ENCODE measurements at places on chromosomes 12 and 14. TPM values are rescaled to one million over a fixed set of nuclear protein-coding genes. Genes with fewer than 3 reads are reported as not detected.

DNA sequence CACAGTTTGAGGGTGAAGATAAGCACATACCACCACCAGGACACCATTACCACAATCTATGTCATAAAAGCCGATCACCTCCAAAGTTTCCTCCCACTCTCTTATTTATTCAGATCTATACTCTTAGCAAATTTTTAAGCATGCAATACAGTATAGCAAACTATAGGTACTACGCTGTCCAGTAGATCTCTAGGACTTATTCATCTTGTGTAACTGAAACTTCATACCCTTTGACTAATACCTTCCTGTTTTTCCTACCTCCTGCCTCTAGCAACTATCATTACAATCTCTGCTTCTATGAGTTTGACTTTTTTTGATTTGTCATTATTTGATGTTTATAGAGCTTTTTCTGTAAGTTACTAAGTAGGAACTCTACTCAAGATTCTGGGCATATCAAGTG lies 84.5 kb upstream of the MANSC4 start:
- no peak for DNase-seq

The CCND2 gene
- 49.5 TPM for polyA plus RNA-seq

DNA sequence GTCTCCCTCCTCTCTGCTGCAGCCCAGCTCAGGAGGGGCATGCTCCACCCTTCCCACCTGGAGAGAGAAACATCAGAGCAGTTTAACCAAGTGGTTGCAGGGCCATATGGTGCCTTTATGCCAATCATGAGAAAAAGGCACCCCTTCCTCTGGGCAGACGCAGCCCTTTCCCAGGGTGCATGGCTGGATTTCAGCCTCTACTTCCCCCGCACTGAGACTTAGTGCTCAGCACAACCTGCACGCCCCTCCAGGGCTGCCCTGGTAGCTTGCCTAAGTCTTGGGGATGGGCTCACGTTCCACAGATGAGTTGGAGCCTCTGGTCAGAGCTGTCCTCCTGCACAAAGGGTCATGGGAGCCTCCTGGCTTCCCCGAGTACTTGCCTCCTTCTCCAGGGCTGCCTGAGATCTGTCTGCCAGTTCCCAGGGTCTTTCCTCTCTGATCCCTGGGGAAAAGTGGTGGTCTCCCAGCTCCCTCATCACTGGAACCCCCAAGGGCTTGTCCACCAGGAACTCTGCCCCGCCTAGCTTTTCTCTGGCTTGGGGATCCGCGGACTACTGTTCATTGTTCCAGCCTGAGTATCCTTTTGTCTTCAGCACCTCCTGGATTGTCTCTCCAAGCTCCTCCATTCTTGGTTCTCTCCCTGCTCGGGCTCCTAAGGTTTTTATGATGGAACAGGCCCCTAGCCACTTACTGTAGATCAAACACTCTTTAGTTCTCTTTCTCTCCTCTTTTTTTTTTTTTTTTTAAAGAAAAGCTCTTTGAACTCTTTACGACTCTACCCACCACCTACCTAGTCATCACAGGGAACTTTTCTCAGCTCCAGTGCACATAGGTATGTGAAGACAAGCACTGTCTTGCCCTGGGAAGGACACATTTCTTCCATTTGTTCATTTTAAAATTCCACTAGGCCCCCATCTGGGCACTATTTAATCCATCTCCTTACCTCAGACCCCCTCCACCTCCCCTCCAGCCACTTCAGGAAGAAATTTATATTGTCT lies 6.1 kb upstream of the KRT74 start:
- no peak for DNase-seq

- no peak for DNase-seq
These were observed 128.0 kb upstream of the RAP1B start for GRCh38 chr12:68482660-68483059.

- no peak for DNase-seq
These were observed 96.1 kb downstream of the PLXNC1 start for GRCh38 chr12:94244165-94245133.

- no peak for DNase-seq
These were observed 21.7 kb downstream of the RACGAP1 start for GRCh38 chr12:50003595-50003994.

DNA sequence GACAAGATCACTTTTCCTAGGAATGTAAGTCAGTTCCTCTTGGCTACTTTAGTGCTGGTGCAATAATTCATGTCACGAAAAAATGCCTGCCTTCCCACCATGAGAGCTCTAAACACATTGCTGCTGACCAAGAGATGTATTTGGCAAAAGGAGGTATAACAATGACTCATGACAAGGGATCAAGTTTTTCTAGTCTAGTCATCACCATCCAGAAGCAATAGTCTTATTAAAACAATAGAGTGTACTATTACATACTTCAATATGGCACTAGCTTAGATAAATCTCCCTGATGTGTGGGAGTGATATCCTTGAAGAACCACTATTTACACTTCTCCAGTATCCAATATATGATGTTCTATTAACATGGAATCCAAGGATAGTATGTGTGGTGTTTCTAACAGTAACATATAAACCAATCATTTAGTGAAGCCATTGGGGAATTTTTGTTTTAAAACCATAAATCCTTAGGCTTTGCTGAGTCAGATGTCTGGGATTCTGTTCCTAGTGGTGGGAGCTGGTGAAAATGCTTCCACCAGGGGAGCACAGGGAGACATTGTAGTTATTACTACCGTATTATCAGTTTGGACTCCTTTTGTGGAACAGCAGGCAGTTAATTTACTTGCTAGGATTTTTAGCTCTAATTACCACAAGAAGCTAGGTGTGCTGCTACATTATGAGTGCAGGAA lies 1387.5 kb downstream of the LRFN5 start:
- DNase-seq, result no peak

DNA sequence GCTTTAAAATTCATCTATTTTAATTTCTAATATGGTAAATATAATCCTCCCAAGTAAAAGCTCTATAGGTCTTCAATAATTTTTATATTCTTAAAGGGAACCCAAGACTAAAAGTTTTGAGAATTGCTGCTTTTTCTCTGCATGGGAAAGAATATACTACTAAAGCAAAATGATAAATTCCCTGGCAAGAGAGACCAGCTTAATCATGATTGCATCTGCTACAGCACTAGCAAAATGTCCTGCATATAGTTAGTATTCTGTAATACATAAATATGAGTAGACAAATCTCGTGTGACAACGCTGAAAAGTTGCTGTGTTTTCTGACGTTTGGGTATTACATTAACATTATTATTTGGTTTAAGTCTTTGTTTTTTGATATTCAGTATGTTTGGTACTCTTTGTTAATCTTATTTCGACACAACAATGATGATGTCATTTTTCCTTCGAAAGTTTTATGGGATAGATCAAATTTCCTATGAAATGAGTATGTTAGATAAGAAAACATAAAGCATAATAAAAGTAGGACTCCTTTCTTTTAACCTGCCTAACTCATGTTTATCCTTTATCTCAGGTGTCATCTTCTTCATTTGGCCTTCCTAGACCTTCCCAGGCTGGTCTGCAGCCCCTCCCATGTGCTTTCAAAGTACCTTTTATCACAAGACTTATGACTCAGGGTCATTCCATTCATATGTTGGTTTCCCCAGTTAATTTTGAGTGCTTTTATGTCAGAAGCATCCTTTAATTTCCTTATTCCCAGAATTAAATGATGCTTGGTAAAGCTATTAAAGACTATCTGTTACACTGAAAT lies 321.9 kb downstream of the RAD51B start:
- DNase-seq, result no peak

- no peak for DNase-seq
These were observed 37.5 kb downstream of the PRORP start for GRCh38 chr14:35159742-35160409.

GRCh38 chr14:74988131-74988530 lies 14.6 kb upstream of the EIF2B2 start:
- no peak for DNase-seq

GRCh38 chr12:12449533-12450025 lies 92.7 kb downstream of the BORCS5 start:
- no peak for DNase-seq

The BDKRB2 gene
- polyA plus RNA-seq, result 3.4 TPM

DNA sequence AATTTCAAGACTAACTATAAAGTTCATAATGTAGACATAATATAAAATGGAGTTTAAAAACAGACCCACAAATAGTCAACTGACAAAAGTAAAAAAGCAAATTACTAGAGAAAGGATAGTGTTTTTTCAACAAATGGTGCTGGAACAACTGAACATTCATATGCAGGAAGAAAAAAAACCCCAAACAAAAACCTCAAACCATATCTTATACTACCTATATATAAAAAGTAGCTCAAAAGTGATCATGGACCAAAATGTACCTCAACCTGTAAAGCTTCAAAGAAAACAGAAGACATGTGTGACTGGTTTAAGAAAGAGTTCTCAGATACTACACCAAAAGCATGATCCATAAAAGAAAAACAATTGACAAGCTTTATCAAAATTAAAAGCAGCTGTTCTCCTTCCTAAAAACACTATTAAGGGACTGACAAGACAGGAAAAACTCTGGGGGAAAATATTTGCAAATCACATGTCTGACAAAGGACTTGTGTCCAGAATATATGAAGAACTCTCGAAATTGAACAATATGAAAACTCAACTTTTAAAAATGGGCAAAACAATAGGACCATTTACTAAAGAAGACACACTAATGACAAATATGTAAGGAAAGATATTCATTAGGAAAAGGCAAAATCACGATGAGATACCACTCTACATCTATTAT lies 22.7 kb upstream of the ARID4A start:
- no peak for DNase-seq

The C1QL4 gene
- 1.1 TPM for polyA plus RNA-seq

GRCh38 chr12:113055594-113056380 lies 743 bp upstream of the DTX1 start:
- DNase-seq, result no peak

- no peak for DNase-seq
These were observed 7.3 kb upstream of the TNFAIP2 start for GRCh38 chr14:103115845-103116572.

The KRT74 gene
- polyA plus RNA-seq, result not detected

GRCh38 chr14:22079766-22080165 lies 406.1 kb upstream of the OR4E1 start:
- no peak for DNase-seq

DNA sequence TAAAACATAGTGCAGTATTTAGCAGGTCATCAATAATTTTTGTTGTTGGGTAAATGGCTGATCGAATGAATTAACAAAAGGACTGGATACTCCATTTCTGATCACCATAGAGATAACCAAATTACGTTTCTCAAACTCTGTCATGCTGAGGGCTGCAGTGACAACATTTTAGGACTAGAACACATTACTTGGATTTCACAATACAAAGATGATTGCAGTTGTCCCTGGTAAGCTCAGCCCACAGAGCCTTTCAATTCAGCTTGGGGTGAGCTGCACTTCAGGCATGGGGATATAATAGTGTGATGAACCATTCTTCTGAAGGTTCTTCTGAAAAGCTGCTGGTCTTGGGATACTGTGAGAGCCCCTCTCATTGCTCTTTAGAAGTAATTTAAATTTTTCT lies 74.3 kb downstream of the FAR2 start:
- no peak for DNase-seq

DNA sequence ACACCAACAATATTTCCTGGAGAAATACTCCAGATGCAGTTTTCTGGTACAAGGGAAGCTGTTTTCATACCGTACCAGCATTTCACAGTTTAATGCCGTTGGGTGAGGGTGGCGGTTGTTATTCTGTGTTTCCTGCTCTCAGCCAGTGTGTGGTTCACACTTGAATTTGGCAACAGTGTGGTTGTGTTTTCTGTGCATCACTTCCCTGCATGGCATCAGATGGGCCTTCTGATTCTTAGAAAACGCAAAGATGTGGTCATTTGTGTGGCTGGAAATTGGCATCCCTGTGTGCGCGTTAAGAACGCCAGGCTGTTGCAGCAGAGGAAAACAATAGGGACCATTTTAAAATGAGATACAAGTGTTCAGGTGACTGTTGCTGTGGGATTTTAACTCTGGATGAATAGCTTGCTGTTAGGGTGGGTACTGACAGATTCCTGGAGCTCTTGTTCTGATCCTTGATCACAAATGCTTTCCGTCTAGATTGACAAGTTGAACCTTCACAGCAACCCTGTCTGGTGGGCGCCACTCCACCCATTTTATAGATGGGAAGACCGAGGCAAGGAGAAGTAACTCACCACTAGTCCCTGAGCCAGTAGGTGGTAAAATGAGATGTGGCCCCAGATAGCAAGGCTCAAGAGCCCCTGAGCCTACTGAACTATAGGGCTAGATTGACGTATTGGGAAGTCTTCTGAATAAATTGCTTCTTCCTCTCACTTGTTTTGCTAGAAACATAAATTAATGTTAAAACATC lies 231.2 kb downstream of the CHST11 start:
- no peak for DNase-seq

- no peak for DNase-seq
These were observed 15.8 kb upstream of the STAB2 start for GRCh38 chr12:103571286-103571685.

The KRT83 gene
- polyA plus RNA-seq, result not detected

- DNase-seq, result peak; percentile 92
These were observed 3.1 kb downstream of the CCND2 start for GRCh38 chr12:4276524-4277204.

DNA sequence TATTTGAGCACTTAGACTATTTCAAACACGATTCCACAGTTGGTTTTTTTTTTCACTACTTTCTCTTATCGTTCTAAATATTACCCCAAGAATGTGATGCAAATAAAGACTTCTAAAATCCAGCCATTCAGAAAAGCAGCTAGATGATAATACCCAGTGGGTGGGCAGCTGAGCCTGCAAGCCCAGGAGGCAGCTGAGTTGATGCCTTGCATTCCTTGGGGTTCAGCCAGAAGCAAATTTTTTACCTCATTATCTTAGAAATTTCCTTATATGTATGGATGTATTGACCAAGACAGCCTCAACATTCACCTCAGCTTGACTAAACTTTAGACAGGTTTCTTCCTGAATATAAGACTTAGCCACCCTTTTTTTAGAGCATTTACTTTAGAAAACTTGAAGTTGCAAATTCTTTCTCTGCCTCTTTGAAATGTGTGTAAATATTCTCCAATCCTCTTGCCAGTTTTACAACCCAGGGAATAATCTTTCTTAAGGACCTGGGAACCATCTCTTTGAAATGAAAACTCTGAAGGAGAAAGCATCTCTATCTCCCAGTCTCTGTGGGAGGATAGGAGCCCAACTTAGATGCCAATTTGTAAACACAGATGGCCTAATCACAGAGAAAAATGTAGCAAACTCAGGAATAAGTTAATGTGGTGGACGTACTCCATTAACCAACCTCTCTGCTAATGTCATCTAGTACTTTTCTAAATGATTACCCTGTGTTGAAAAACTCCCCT lies 52.2 kb upstream of the ANP32D start:
- DNase-seq, result no peak

GRCh38 chr12:67070307-67070600 lies 198.9 kb upstream of the CAND1 start:
- DNase-seq, result no peak

The TTC8 gene
- polyA plus RNA-seq, result 36.1 TPM

The MYL6B gene
- polyA plus RNA-seq, result 168 TPM

The BEST3 gene
- polyA plus RNA-seq, result 0.41 TPM

DNA sequence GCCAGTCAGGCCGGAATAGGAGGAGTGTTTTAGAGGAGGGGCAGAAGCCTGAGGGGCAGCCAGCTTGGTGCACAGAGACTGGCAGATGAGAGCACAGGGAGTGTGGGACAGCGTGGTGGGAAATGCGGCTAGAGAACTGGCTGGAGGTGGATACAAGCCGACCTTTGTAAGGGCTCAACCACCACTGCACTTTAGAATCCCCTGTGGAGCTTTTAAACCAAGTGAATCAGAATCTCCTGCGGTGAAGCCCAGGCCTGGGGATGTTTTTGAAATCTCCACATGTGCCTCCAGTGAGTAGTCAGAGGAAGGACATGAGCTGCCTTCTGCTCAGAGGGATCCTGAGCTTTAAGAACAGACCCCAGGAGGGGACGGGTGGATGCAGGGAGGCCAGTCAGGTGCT lies 10.9 kb upstream of the PCED1B start:
- no peak for DNase-seq

- DNase-seq, result no peak
These were observed 145.3 kb downstream of the NTF3 start for GRCh38 chr12:5577211-5577612.

The KRT3 gene
- polyA plus RNA-seq, result not detected
